ENCODE measurements at places on chromosomes 16 and 17.

DNA sequence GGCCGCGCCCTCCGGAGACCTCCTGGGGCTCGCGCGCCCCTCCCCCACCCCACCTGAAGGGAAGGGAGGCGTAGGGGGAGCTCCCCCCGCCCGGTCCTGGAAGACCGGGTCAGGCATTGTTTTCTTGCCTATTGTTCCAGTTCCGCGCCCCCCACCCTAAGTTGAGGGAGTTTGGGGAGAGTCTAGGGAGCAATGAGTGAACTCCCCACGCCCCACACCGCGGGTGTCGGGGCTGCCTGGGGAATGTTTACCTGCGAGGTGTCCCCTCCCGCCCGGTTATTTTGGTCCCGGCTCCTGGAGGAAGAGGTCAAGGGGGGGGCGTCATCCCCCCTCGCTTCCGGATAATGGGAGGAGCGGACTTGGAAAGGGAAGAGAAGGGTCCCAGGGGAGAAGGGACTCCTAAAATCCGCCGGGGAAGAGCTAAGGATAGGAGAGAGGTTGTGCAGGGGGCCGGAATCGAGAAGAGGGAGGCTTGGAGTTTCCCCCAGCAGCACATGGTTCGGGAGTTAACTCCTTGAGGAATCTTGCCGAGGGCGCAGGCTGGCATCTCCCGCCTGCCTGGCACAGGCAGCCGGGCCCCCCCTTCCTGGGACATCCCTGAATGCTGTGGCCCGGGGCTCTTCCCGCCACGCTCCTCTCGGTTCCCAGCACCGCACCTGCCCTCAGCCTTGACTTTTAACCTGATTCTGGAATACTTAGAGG is 881 bp downstream of the MLLT6 start:
- no peak for DNase-seq

DNA sequence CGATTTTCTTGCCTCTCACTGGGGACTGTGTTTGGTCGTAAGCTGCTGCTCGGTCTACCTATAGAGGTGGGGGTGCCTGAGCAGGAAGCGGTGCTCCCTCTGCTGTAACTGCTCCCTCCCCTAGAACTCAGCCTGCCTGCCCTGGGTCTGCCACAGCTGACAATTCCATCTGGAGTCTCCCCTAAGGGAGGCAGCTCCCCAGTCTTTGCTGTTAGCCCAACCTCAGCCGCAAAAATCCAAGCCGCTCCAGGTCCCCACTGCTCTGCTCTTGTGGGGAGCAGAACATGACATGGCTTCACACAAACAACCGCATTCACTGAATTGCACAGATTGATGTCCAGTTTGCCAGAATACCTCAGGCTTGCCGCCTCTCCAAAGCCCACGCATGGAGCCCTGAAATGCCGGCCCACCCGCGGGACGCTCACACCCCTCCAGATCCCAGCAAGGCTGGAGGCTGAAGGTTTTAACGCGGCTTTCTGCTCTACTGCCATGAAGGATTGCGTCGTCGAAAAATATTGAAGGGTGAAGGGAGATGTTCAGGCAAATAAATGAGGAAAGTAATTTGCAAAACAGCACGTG is 221.5 kb upstream of the FOXF1 start:
- DNase-seq: no peak

GRCh38 chr17:28279411-28279810 is 39.6 kb upstream of the TMEM97 start:
- no peak for DNase-seq

DNA sequence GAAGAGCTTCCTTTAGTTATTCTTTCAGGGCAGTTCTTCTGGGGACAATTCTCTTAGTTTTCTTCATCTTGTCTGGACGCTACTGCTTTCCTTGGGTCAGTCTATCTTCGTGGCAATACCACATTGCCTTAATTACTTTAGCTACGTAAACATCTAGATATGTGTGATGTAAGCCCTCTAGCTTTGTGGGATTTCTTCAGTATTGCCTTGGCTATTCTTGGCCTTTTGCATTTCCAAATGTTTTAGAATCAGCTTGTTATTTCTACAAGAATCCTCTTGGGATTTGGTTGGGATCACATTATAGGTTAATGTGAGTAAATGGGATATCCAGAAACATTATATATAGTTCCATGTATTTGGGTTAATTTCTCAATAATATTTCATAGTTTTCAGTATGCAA is 9.0 kb upstream of the ST6GALNAC2 start:
- no peak for DNase-seq

DNA sequence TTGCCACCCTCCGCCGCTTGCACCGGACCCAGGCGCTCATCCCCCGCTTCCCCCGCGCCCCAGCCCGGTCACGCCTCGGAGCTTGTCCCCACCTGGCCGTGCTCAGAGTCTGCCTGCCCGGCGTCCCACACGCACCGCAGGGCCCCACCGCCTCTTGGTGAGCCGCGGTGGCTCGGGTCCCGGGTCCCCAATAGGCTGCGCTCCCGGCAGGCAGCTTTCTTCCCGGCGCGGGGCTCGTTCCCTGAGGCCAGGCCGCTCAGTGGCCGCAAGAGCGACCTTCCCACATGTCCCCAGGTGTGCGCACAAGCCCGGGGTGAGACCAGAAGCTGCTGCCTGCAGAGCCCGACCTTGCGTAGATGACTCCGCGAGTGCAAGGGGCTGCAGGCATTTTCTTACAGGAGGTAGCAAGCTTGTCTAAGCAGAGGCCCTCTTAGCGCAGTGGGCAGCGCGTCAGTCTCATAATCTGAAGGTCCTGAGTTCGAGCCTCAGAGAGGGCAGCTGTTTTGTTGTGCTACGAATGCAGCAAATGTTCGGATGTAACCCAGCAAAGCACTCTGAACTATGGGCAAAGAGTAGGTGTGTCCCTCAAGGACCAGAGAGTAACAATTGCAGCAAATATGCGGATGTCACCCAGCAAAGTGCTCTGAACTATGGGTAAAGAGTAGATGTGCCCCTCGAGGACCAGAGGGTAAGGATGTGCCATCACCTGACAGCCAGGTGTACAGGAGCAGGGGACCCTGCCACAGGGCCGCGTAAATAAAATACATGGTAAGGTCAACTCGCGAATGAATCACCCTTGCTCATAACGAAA is 15.6 kb downstream of the TLE7 start:
- DNase-seq: peak; percentile 80

DNA sequence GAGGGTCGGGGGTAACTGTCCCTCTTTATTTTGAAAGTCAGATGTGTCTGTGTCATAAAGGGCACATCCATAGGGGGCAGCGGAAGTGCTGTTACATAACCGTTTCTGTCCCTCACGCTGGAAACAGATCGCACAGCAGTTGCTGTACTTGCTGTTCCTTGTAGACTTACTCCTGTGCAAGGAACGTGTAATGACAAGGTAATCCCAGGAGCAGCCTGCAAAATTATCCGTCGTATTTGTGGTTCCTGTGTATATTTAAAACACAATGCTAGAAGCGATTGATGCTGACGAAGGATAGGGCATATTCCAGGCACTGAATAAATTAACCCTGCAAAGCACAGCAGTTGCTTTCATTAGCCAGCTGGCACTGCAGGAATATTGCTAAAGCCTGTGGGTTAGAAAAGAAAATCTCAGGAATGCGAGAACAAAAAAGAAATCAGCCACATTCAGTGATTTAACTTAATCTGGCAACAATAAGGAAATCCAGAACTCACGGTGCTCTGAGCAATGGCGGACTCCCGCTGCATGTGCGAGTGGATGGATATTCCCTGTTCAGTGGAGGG is 76.2 kb downstream of the SPECC1 start:
- DNase-seq: no peak

DNA sequence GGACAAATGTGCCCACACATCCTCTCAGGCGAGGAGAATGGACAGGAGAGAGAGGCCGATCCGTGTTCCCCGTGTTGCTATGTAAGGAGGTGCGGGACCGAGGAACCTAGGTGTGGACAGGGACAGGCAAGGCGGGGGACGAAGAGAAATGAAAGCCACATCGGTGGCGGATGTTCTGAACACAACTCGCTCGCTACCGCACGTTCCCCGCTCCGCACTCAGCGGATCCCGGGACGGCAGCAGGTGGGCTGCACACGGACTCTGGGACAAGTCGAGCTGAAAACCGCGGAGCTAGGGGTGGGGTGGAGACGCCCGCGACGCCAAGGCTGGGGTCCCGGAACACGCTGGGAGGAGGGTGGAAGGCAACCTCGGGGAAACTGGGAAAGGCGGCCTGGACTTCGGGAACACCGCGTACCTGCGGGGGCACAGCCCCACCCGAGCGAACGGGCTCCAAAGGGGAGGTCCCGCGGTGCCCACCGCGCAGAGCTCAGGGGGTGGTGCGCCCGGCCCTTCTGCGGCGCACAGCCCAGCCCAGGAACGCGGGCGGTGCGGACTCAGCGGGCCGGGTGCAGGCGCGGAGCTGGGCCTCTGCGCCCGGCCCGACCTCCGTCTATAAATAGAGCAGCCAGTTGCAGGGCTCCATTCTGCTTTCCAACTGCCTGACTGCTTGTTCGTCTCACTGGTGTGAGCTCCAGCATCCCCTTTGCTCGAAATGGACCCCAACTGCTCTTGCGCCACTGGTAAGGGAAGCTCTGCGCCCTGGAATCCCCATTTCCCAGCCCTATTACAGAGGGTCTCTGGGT is at the start of gene MT1E:
Gene MT1E, plus strand, starts transcription at position 642 of the 803 bp plus-strand sequence. Its CDS starts 71 bp downstream, at position 713.
- peak; percentile 83 for DNase-seq

DNA sequence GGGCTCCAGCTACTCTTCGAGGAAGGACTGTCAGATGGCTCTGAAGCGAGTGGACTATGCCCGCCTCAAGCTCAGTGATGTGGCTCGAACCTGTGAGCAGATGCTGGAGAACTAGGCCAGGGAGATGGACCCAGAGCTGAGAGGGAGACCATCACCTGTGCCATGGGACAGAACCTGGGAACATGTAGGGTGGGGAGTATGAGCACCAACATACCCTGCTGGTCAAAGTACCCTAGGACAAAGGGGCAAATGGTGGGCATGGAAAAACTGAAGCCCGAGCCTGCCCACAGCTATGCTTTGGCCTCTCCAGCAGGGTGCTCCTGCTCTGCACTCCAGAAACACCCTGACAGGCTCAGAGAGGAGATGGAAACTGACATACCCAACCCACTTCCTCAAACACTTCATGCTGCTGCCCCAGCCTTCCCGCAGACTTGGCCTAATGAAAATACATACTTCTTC is 1.9 kb downstream of the MED11 start:
- peak; percentile 91 for DNase-seq

DNA sequence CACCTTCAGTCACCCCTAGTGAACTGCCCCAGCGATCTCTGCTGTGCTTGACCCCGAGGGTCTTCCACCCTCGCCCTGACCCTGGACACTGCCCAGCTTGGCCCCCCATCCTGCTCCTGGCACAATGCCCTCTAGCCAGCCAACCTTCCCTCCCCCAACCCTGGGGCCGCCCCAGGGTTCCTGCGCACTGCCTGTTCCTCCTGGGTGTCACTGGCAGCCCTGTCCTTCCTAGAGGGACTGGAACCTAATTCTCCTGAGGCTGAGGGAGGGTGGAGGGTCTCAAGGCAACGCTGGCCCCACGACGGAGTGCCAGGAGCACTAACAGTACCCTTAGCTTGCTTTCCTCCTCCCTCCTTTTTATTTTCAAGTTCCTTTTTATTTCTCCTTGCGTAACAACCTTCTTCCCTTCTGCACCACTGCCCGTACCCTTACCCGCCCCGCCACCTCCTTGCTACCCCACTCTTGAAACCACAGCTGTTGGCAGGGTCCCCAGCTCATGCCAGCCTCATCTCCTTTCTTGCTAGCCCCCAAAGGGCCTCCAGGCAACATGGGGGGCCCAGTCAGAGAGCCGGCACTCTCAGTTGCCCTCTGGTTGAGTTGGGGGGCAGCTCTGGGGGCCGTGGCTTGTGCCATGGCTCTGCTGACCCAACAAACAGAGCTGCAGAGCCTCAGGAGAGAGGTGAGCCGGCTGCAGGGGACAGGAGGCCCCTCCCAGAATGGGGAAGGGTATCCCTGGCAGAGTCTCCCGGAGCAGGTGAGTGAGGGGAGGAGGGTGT is at the start of gene TNFSF13:
Gene TNFSF13, plus strand, starts transcription at position 207 of the 776 bp plus-strand sequence. Its CDS starts 290 bp downstream, at position 497.
- peak; percentile 90 for DNase-seq

DNA sequence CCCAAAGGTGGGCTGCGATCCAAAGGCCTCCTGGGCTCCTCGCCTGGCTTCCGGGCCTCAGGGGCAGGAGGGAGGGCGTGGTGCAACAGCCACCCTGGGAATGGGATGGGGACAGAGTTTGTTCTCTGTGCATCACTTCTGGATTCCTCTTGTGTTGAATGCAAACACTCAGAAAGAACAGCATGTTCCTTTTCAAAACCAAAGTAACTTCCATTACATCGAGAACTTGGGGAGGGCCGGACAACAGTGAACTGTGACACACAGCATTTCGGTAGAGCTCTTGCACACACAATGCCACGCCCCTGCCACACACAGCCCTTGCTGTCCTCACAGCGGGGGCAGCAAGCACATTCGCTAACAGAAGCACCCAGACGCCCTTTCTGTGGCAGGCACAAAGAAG is 36.1 kb upstream of the FASN start:
- DNase-seq: no peak

- DNase-seq: no peak
Observed at GRCh38 chr17:10420811-10421210, 939 bp downstream of the MYH8 start.

DNA sequence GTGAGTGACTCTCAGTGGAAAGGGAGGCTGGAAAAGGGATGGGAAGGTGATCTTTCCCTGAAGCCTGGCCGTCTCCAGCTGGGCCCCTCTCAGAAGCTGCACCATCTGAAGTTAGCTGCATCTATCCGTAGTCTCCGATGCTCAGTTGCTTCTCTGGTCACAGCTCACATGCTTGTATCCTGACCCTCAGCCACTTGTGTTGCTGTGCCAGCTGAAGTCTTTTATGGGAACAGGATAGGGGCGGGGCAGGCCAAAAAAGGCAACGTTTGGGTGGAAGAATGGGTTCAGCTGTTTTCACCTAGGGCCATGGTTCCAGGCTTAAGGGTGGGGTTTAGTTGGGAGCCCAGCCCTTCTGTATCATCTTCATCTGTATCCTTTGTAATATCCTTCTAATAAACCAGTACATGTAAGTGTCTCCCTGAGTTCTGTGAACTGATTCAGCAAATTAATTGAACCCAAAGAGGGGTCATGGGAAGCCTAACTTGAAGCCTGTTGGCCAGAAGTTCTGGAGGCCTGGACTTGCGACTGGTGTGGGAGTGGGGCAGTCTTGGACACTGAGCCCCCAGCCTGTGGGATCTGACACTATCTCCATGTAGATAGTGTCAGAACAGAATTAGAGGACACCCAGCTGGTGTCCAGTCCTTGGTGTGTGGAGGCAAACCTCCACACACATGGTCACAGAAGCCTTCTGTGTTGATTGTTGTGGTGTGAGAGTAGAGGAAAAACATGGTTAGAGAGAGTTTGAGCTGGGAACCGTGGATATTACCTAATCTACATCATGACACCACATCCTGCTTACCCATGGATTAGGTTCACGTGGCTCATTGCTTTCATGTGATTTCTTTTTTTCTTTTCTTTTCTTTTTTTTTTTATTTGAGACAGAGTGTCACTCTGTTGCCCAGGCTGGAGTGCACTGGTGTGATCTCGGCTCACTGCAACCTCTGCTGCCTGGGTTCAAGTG is 49.3 kb upstream of the FBXO47 start:
- peak; percentile 41 for DNase-seq

DNA sequence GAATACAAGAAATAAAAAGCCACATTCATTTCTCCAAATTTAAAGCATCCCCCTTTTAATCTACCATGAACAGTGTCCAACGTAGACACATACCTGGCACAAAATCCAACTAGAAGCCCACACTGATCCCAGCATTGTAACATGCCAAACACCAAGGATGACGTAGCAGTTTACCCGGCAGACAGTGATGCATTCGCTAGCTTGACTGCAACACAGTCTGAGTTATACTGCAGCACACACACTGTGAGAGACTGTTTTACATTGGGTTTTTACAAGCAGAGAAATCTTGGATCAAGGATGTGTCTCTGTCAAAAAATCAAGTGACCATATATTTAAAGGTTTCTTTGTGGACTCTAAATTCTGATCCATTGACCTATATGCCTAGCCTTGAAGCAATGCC is 74.5 kb upstream of the C17orf78 start:
- DNase-seq: peak; percentile 40

- DNase-seq: peak; percentile 88
Observed at GRCh38 chr17:63984651-63985386, 12.1 kb upstream of the SCN4A start.
